ENCODE measurements at places on chromosomes 4 and X.

GRCh38 chrX:18465051-18465450 is 39.6 kb downstream of the CDKL5 start:
- DNase-seq: no peak

- no peak for DNase-seq
Observed at GRCh38 chr4:164343472-164343976, 410.4 kb upstream of the SMIM31 start.

DNA sequence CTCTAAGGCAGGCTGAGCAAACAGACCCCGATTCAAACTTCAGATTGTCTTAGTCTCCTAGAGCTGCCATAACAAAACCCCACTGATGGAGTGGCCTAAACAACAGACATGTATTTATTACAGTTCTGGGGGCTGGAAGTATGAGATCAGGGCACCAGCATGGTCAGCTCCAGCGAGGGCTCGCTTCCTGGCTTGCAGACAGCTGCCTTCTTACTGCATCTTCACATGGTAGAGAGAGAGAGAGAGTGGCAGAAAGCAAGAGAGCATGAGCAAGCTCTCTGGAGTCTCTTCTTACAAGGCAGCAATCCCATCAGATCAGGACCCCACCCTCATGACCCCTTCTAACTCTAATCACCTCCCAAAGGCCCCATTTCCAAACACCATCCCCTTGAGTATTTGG is 22.3 kb upstream of the SORCS2 start:
- no peak for DNase-seq

DNA sequence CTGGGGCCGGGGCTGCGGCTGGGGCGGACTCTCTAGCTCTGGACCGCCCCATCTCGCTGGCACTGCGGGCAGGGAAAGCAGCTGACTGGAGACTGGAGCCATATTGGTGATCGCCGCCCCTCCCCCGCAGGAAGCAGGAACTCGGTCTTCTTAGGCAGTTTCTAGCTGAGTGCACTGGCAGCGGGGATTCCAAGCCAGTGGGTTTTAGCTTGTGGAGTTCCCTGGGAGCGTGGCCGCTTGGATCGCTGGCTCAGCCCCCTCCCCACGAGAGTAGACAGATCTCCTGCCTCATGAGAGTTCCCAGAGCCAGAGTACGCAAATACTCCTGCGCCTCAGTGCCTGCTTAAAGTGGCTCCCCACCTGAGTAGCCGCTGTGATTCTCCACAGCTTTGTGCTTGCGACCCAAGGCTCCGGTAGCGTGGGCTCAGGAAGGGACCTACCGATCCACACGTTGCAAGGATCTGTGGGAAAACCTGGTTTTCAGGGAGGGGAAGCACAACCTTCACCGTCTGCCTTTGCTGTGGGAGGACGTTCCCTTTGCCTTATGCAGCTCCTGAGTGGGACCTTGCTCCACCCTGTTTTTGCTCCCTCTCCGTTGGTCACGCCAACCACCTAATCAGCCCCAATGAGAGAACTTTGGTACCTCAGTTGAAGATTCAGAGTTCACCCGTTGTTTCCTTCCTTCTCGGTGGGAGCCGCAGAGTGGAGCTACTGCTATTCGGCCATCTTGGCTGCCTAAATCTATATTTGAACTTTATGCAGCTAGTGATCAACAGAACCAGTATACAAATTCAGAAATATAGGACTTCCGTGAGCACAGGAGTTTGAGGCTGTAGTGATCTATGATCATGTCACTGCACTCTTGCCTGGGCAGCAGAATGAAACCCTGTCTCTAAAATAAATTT is 803.9 kb upstream of the PCDH10 start:
- no peak for DNase-seq

DNA sequence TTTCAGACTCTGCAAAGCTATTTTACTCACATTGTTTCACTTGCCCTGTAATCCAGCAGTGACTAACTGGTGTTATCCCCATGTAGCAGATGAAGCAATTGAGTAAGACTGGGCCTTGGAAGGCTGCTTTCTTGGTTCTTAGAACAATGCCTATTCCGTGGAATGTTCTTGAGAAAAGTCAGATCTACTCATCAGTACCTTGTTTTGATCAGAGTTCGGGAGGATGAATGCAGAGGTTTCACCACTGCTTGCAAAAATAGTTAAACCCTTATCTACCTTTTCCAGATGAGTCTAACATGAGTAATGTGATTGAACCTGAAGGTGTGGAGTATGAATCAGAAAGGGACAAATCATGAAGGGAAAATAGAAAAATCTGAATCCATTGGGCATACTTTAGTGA is 1.8 kb downstream of the MAOB start:
- no peak for DNase-seq

DNA sequence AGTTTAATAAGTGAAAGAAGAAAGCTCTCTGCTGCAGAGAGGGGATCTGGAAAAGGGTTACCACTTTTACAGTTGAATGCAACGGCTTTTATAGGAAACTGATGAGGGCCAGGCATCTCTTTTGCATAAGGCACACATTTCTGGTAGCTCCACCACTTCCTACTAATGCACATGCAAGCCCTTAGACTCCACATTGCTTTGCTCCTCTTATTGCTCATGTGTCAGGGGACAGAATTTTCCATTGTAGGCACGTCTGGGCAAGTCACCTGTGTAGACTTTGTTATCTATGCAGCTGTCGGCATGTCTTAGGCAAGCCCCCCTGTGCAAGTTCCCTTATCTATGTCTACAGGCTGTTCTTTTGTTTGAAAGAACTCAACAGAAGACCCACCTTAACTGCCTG is 294.6 kb upstream of the STS start:
- no peak for DNase-seq

GRCh38 chr4:147723326-147723725 is 8.6 kb upstream of the ARHGAP10 start:
- no peak for DNase-seq

- no peak for DNase-seq
Observed at GRCh38 chr4:77776182-77777134, 42.7 kb downstream of the CNOT6L start.

DNA sequence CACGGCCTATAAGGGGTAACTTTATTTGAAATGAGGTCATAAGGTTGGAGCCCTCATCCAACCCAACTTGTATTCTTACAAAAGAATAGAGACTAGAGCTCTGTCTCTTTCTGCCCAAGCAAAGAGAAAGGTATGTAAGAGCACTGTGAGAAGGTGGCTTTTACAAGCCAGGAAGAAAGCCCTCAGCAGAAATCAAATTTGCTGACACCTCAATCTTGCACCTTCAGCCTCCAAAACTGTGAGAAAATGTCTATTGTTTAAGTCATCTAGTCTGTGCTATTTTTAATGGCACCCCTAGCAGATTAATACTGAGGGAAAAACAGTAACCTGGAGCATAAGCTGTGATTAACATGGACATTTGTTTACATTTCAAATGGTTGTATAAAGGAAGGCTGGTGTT is 860.7 kb downstream of the PCDH7 start:
- DNase-seq: no peak

DNA sequence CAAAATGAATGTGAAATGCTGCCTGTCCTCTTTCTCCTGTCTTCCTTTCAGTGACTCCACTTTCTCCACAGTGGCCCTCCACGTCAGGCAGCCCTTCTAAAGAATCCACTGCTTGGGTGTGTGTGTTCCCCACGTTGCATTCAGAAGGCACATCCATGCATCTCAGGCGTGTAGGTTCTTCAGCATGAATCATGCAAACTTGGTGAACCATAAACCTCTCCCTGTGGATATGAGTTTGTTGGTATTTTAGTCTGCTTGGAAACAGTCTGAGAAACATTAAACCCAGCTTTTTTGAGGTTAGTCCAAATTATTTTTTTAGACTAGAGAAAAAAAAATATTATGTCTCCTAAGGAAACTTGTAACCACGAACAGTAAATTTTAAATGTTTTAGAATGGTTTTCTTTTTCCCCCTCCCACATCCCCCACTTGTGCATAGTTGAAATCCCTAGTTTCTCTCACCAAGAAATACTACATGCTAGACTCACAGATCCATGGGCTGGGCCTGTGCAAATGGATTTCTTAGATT is 251.6 kb downstream of the CBR4 start:
- no peak for DNase-seq

GRCh38 chr4:104044369-104044768 is 324.6 kb upstream of the TACR3 start:
- DNase-seq: no peak

DNA sequence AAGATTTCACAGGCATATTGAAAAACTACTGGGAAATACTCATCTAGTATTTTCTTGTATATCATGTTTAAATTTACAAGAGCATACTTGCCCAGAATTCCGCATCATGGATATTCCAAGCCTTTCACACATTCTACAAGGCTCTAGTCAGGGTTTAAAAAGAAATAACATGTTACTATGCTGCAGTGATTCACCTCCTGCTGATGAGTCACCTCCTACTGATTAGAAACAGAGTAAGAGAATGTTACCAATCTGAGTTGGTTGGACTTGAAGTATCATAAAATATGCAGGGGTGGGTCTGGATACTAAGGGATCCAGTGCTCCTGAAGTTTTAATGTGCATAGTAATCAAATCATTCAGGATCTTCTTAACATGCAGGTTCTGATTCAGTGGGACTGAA is 192.0 kb upstream of the ANK2 start:
- no peak for DNase-seq

GRCh38 chrX:25010784-25011588 is 4.8 kb downstream of the ARX start:
- DNase-seq: no peak
